Tibial artery (tissue), 4 donors: ENCODE measurements at places on chromosomes 6 and 20.

GRCh38 chr6:2502998-2503674 lies 247.6 kb downstream of the MYLK4 start:
- peaks cover 17% of the 10 kb centered on the region for H3K4me1 ChIP-seq
- no peaks in the 10 kb centered on the region for H3K27me3 ChIP-seq
- H3K4me3 ChIP-seq: peak overlapping the region; percentile 21
- peak overlapping the region; percentile 56 for H3K27ac ChIP-seq

DNA sequence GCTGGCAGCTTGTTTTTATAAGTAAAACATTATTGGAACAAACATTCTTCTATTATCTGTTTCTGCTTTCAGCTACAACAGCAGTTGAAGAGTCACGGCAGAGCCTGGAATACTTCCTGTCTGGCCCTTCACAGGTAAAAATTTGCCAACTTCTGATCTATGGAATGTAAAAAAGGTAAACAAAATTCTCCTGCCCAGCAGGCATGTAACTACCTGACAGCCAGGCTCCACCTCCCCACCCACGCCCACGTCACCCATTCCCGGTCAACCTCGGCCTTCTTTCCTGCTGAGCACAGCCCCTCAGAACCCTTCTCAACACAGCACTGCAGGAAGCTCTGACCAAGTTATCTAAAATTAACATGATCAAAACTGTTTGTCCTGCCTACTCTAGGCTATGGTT lies 166.0 kb downstream of the DLL1 start:
- H3K4me3 ChIP-seq: no peak overlapping the region
- no peak for DNase-seq
- H3K4me1 ChIP-seq: peaks cover 5% of the 10 kb centered on the region
- no peak overlapping the region for H3K27ac ChIP-seq
- H3K27me3 ChIP-seq: peaks cover 11% of the 10 kb centered on the region
- no peaks in the 10 kb centered on the region for H3K36me3 ChIP-seq

- no peaks in the 10 kb centered on the region for H3K4me1 ChIP-seq
- no peaks in the 10 kb centered on the region for H3K27me3 ChIP-seq
- no peak for DNase-seq
These were observed 266.2 kb upstream of the ZFP64 start for GRCh38 chr20:52457826-52458225.

- no peaks in the 10 kb centered on the region for H3K4me1 ChIP-seq
- H3K27ac ChIP-seq: no peak overlapping the region
- no peaks in the 10 kb centered on the region for H3K27me3 ChIP-seq
- no peak overlapping the region for H3K4me3 ChIP-seq
- H3K36me3 ChIP-seq: no peaks in the 10 kb centered on the region
These were observed 441.4 kb downstream of the COL12A1 start for GRCh38 chr6:74764486-74764885.

DNA sequence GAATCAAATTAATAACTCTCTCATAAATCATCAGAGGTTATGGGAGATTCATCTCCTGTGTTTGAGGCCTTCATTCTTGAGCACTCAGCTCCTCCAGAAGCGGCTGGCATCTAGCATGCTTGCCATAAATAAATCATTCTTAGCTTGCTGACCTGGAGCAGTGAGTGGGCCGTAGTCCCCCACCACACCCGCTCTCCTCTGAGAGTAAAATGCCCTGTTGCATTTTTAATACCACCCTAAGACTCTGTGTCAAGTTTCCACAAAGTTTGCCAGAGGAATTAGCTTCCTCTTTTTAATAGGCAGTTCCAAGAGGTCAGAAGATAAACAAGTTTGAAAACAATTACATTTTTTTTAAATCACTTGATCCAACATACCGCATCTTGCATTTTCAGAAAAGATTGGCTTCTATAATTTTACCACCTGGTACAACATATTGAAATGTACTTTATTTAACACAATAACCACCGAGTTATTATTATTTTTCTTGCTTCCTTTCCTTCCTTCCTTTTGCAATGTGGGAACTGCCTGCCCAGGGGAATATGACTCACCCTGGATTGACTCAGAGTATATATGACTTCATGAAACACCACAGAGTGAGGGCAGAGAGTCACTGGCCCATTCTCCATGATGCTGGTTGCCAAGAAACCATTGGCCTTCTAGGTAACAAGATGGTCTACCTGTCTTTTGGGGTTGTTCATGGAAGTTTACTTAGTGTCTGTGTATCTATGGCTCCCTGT lies 29.4 kb upstream of the CLIC5 start:
- no peaks in the 10 kb centered on the region for H3K36me3 ChIP-seq
- no peak overlapping the region for H3K4me3 ChIP-seq

- no peaks in the 10 kb centered on the region for H3K4me1 ChIP-seq
- no peak for DNase-seq
- H3K27me3 ChIP-seq: no peaks in the 10 kb centered on the region
- no peak overlapping the region for H3K4me3 ChIP-seq
- H3K36me3 ChIP-seq: no peaks in the 10 kb centered on the region
These were observed 35.3 kb downstream of the TPX2 start for GRCh38 chr20:31774408-31774807.

- H3K4me3 ChIP-seq: no peak overlapping the region
- H3K27ac ChIP-seq: no peak overlapping the region
- no peaks in the 10 kb centered on the region for H3K4me1 ChIP-seq
- H3K27me3 ChIP-seq: no peaks in the 10 kb centered on the region
- H3K36me3 ChIP-seq: no peaks in the 10 kb centered on the region
These were observed 27.9 kb upstream of the CD93 start for GRCh38 chr20:23114018-23114417.

DNA sequence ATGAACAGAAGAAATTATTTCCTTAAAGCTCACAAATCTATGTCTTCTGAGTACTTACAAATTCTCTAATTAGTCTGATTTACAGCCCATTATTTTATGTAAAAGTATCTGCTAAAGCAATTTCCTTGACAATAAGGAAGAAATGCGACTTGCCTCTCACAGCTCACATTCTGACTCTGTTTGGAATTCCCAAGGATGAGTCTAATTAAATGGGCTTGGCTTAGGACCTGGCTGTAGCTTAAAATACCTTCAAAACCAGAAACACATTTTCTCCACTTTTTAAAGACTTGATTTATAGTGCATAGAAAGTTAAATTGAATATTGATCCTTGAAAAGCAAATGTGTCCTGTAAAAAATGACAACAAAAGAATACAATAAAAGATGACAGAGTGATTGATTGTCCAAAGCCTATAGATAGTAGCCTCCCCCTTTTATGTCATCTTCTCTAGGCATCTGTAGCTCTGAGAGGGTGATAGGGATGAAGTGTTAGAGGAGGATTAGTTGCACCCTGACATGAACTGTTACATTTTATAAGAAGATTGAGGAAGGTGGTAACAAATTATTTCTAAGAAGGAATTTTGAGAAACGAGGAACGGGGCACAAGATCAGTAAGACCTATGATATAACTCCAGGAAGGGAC lies 118.9 kb downstream of the MACROD2 start:
- H3K4me1 ChIP-seq: no peaks in the 10 kb centered on the region
- no peak overlapping the region for H3K27ac ChIP-seq
- H3K4me3 ChIP-seq: no peak overlapping the region
- no peaks in the 10 kb centered on the region for H3K36me3 ChIP-seq
- no peak for DNase-seq
- H3K27me3 ChIP-seq: no peaks in the 10 kb centered on the region

DNA sequence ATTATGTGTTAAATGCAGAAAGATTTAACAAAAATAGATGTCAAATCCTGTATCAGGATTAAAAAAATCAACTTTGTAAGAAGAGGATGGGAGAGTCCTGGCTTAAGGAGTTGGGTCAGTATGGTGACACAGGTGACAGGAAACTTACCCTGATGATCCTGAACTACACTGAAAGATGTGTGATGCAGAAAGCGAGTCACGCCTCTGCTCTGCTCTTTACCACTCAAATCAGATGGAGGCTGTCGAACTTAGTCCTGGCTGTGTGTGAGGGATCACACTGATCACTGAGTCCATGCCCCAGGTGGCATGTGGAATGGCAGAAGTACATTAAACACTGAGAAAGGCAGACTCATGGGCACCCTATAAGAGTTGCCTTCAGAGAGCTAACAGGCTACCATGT lies 92.9 kb downstream of the GJA10 start:
- H3K27ac ChIP-seq: no peak overlapping the region
- DNase-seq: no peak
- H3K4me3 ChIP-seq: no peak overlapping the region
- H3K36me3 ChIP-seq: no peaks in the 10 kb centered on the region

DNA sequence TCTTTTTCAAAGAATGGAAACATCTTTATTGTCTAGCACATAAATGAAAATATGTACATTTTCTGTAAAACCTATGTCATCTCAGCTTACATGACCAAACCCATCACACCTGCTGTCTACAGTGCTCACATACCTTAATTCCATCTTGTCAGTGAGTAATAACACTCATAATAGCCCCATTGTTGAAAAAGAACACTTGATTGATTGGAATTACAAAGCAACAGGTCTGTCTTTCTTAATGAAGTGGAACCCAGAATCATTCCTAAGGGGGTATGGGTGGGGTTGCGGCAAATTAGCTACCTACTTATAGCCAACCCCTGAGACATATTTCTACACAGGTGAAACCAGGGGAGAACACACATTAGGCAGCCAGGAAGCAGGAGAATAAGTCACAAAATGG lies 20.2 kb downstream of the ADGRF4 start:
- no peaks in the 10 kb centered on the region for H3K4me1 ChIP-seq
- H3K27ac ChIP-seq: no peak overlapping the region
- H3K4me3 ChIP-seq: no peak overlapping the region
- H3K27me3 ChIP-seq: no peaks in the 10 kb centered on the region
- H3K36me3 ChIP-seq: no peaks in the 10 kb centered on the region

DNA sequence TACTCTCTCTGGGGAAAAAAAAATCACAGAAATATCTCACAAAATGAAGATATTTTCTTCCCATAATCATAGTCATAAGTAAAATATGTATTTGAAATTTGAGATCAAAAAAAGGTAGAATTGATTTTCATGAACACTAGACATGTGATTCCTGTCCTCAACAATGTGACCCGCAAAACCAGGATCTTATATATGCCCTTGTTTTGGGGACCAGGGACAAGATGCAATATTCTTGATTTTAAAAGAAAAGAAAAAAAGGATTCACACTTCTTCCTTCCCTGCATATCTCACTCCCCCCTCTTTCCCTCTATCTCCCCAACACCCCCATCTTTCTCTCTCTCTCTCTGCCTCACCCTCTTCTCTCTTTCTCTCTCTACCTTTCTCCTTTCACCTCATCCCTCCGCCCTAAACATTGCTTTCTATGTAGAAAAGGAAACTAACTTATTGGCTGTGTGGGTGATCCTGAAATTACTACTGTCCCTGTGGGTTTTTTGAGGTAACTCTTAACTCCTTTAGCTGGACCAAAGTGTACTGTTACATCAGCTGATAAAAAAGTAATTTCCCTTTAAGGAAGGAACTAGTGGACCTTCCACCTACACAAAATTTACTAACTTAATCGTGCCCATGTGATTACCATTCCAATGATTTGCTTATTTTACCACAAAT lies 85.6 kb downstream of the AIG1 start:
- no peaks in the 10 kb centered on the region for H3K36me3 ChIP-seq
- no peak overlapping the region for H3K27ac ChIP-seq
- H3K27me3 ChIP-seq: no peaks in the 10 kb centered on the region
- H3K4me3 ChIP-seq: no peak overlapping the region

- no peaks in the 10 kb centered on the region for H3K36me3 ChIP-seq
- no peaks in the 10 kb centered on the region for H3K4me1 ChIP-seq
- H3K4me3 ChIP-seq: no peak overlapping the region
- H3K27ac ChIP-seq: peak overlapping the region; percentile 73
These were observed 704.9 kb upstream of the CITED2 start for GRCh38 chr6:140079328-140079727.

DNA sequence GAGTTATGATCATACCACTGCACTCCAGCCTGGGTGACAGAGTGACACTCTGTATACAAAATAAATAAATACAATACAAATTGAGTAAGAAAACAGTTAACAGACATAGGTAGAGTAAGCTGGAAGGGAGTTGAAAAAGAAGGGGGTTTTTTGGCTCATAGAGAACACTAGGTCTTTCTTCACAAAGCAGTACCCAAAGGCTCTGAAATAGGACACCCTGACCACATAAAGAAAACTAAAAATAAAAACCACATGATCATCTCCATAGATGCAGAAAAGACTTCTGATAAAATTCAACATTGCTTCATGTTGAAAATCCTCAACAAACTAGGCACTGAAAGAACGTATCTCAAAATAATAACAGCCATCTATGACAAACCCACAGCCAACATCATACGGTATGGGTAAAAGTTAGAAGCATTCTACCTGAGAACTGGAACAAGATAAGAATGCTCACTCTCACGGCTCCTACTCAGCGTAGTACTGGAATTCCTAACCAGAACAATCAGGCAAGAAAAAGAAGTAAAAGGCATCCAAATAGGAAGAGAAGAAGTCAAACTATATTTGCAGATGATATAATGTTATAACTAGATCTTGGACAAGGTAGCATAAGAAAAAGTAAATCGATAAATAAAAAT lies 48.6 kb downstream of the TOMM6 start:
- no peaks in the 10 kb centered on the region for H3K4me1 ChIP-seq
- no peaks in the 10 kb centered on the region for H3K27me3 ChIP-seq
- H3K27ac ChIP-seq: no peak overlapping the region
- no peak for DNase-seq
- no peaks in the 10 kb centered on the region for H3K36me3 ChIP-seq

- H3K36me3 ChIP-seq: no peaks in the 10 kb centered on the region
- H3K4me3 ChIP-seq: no peak overlapping the region
- no peaks in the 10 kb centered on the region for H3K27me3 ChIP-seq
These were observed 202.5 kb upstream of the ASCC3 start for GRCh38 chr6:101083533-101084175.

GRCh38 chr20:42553374-42553773 lies 636.3 kb downstream of the PTPRT start:
- no peak for DNase-seq
- no peak overlapping the region for H3K27ac ChIP-seq
- H3K27me3 ChIP-seq: no peaks in the 10 kb centered on the region

GRCh38 chr6:152975204-152975915 lies 7.5 kb downstream of the FBXO5 start:
- peaks cover 43% of the 10 kb centered on the region for H3K36me3 ChIP-seq
- no peak for DNase-seq
- no peak overlapping the region for H3K4me3 ChIP-seq

- no peaks in the 10 kb centered on the region for H3K27me3 ChIP-seq
- no peaks in the 10 kb centered on the region for H3K36me3 ChIP-seq
- DNase-seq: no peak
- no peak overlapping the region for H3K27ac ChIP-seq
- H3K4me1 ChIP-seq: no peaks in the 10 kb centered on the region
These were observed 397.0 kb downstream of the SMOC2 start for GRCh38 chr6:168838037-168838399.

- H3K27me3 ChIP-seq: no peaks in the 10 kb centered on the region
- no peak for DNase-seq
- no peak overlapping the region for H3K4me3 ChIP-seq
- H3K36me3 ChIP-seq: no peaks in the 10 kb centered on the region
- H3K4me1 ChIP-seq: peaks cover 23% of the 10 kb centered on the region
- H3K27ac ChIP-seq: no peak overlapping the region
These were observed 97.2 kb downstream of the KIF16B start for GRCh38 chr20:16476032-16476431.

DNA sequence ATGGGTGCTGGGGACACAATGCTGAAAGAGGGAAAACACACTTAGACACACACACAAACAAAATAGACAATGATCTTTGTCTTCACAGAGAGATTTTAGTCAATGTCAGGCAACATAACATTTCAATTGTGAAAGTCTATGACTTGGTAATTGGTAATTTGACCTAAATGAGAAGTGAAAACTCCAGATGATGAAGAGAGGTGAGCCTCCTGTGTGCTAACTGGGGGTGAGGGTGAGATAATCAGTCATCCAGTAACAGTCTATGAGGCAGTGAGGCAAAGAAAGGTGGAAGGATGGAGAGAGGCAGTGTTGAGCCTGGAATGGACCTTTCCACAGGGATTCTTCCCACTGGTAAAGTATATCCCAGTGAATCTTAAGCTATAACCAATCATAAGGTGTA lies 744.2 kb downstream of the MAFB start:
- H3K4me1 ChIP-seq: no peaks in the 10 kb centered on the region
- H3K36me3 ChIP-seq: no peaks in the 10 kb centered on the region
- no peak overlapping the region for H3K4me3 ChIP-seq
- DNase-seq: no peak
- H3K27me3 ChIP-seq: no peaks in the 10 kb centered on the region
